ENCODE measurements at places on chromosomes 1 and 21.

- DNase-seq: no peak
Measured at GRCh38 chr21:35222541-35222941, 173.4 kb upstream of the RUNX1 start.

- no peak for DNase-seq
Measured at GRCh38 chr21:15206514-15206913, 141.7 kb upstream of the NRIP1 start.

DNA sequence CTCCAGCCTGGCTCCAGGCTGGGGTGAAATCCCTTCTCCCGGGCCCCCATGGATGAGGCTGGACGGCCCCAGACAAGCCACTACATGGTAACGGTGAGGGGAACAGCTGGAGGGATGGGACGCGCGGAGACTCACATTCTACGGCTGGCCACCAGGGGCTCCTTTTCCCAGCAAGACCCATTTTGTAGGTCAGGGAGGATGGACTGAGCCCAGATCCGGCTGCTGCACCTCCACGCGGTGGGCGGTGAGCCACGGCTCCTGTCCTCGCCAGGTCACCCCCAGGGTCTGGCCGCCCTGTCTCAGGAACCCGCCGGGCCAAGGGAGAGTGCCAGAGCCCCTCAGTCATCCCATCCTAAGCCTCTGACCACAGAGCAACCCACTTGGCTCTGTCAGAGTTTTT lies 75.0 kb upstream of the ACTRT2 start:
- DNase-seq: no peak

DNA sequence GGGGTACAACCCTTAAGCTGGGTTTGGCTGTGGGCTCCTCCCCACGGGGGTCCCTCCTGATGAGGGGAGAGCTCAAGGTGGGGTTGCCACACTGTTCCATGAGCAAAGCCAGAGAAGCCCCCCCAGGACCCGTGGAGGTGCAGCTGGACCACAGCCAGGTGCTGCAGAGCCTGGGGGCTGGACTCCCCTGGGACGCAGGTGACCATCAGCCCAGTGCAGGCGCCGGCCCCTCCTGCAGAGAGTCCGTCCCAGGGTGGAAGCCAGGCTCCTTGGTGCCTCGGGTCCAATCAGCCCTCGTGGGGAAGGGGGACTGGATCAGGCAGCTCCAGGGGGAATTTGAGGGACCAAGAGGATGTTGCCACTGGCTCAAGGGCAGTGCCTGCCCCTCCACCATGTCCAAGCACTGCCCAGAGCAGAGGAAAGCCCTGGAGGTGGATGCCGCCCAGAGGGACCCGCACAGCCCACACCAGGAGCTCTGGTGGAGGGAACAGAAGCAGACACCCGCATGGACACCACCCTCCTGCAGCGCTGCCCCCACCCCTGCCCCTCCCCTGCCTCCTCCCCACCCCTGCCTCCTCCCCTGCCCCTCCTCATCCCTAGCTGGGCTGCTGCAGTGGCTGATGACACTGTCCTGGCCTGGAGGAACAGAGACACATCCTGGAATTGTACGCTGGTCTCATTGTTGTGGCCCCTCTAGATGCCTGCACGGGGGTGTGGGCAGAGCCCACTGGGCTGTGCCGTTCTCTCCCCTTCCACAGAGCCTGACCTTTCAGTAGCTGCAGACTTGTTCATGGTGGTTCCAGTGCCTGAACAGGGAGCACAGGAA lies 30.8 kb upstream of the COL18A1 start:
- DNase-seq: no peak

DNA sequence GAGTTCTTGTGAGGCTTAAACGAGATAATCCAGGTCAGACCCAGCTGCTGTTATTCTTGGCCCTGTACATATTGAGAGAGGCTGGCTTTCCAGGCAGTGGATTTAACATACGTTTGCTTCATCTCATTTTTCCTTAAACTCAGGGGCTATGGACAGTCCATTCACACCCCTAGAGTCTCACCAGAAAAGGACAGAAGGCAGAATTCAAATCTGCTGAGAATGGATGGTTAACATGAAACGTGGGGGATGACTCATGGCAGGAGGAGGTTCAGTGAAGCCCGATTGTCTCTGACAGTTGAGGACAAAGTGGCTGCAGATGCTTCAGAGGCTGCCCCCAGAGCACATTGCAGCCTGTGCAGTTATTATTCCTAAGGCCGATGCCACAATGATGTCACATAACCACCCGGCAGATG lies 39.5 kb downstream of the TGFB2 start:
- DNase-seq: peak; percentile 74

DNA sequence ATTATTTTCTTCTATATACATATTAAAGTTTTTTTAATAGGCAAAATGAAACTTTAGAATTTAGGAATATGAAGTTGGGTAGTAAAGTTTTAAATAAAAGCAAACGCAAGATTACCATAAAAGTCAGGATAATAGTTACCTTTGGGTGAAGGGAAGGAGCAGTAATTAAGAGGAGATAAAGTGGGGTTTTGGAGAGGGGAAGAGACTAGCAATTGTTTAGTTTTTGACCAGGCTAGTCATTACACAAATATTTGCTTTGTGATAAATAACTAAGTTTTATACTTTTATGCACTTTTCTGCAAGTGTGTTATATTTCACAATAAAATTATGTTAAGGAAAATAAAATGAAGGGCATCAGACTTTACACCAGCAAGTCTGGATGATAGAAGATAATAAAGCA lies 27.7 kb upstream of the GUCA2B start:
- DNase-seq: no peak

DNA sequence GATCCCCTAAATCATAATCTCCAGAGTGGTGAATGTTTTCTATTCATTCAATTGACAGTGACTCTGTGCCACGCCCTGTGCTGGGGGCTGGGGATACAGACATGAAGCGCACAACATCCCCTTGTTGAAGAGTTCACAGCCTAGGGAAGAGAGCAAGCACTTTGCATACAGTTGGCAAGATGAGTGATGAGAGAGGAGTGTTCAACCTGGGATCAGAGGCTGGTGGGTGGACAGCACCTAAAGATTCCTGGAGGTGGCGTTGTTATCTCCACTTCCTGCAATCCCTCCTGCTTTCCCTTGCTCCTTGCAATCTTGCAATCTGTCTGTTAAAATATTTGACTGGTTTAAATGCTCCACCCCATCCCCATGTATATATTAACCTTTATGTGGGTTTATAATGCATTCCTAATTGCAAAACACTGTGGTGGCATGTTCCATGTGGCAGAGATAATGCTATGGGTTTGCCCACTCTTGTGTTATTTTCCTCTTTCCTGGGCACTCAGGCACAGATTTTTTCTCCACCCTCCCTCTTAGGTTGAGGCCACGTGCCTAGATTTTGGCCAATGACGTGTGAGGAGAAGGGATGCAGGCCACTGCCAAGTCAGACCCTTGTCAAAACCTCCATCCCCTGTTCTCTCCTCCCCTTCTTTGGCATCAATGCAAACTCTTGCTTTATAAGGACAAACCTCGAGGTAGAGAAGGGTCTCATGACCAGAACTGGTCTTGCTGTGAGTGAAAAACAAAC lies 36.2 kb upstream of the GADD45A start:
- no peak for DNase-seq

DNA sequence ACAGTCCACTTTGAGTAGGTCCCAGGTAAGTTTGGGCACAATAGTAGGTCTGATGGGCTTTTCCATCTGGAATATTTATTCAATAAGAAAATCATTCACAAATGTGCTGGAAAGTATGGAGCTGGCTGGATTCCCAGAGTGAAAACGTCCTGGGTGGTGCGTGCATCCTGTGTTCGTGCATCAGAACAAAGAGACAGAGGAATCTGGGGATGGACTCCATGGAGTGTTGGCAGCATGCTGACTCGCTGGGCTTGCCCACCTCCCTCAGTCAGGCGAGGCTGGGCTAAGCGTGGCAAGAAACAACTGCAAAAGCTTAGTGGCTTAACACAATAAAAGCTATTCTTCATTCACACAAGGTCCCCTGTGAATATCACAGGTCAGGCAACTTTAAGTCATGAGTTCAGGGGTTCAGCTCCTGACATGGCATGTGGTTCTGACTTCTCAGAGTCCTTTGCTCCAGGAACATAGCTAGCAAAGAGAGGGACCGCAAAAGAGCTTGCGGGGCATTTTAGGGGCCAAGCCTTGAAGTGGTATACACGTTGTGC lies 151.6 kb upstream of the ZNF644 start:
- no peak for DNase-seq

GRCh38 chr1:180981596-180982387 lies 40.9 kb downstream of the STX6 start:
- DNase-seq: peak; percentile 27

DNA sequence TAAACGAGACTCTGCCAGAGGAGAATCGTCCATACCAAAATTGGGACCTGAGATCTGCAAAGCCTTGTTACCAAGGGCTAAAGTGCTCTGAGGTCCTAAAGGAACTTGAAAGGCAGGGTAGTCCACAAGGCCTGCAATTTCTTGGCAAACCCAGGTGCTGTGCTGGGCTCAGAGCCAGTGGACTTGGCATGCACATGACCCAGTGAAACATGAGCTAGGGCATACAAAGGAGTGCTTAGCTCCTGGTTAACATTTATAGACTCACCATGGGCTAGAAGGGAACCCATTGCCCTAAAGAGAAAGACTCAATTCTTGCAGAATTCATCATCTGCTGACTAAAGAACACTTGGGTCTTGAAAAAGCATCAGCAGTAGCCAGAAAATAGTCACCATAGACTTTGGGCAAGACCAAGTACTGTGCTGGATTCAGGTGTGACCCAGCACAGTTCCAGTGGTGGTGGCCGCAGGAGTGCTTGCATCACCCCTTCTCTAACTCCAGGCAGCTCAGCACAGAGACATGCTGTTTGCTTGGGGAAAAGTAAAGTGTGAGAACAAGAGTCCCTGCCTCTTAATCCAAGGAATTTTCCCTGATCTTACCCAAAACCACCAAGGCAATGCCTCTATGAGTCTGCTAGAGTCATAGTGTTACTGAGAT lies 1069.4 kb upstream of the ADGRL2 start:
- no peak for DNase-seq

DNA sequence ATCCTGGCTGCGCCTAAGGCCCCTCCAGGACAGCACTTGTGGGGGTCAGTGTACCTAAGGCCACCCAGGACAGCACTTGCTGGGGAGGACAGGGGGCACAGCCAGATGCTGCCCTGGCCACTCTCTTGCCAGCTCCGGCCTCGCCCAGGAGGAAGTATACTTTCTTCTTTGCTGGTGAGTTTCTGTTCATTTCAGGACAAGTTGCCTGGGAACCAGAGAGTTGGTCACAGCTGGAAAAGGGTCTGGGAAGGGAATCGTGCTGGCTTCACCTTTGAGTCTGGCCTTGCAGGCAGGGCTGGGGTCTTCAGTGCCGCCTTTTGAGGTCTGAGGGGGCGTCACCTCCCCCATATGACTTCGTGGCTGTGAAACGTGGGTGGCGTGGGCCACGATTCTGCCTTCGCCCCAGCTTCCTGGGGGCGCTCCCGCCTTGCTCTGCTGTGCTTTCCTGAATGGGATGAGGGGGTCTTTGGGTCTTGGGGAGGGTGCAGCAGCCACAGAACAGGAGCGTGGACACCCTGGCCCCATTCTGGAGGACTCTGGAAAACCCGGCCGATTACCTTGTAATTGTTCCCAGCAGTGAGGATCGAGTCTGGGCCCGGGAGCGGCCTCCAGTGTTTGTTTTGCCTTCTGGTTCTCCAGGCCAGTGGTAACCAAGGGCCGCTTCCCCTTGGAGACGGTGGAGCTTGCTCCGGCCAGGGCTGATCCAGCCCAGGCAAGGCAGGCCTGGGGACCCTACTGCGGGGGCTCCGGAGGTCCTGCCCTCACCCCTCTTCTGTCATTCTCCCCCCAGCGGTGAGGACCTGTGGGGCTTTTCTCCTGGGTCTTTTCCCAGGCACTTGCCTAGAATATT lies 45.9 kb downstream of the SPSB1 start:
- peak; percentile 44 for DNase-seq

DNA sequence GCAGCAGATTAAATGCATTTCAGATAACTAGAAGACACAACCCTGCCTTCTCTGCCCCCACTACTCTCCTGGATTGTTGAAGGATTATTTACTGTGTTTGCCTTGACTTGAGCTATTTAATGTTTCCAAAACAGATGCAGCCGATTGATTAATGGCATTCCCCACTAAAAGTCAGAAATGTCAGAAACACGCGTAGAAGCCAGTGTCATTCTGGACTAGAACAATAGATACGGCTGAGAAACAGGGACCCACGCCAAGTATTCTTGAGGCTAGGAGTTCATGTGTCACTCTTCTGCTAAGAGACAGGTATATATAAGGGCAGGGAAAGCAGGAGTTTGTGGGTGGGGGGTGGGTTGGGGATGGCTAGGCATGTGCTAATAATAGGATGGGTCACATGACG lies 366.7 kb upstream of the PROX1 start:
- DNase-seq: no peak

Measured in iris pigment epithelial cell (primary cell).